Stimulated activated CD4-positive, alpha-beta T cell treated with anti-CD3 and anti-CD28 coated beads, Interleukin-2, amount 100 ng/mL, for 48 hours (primary cell): ENCODE measurements at places on chromosomes 1 and 21.
A peak's percentile ranks its signal among the peaks of the same experiment; 100 is the strongest.

DNA sequence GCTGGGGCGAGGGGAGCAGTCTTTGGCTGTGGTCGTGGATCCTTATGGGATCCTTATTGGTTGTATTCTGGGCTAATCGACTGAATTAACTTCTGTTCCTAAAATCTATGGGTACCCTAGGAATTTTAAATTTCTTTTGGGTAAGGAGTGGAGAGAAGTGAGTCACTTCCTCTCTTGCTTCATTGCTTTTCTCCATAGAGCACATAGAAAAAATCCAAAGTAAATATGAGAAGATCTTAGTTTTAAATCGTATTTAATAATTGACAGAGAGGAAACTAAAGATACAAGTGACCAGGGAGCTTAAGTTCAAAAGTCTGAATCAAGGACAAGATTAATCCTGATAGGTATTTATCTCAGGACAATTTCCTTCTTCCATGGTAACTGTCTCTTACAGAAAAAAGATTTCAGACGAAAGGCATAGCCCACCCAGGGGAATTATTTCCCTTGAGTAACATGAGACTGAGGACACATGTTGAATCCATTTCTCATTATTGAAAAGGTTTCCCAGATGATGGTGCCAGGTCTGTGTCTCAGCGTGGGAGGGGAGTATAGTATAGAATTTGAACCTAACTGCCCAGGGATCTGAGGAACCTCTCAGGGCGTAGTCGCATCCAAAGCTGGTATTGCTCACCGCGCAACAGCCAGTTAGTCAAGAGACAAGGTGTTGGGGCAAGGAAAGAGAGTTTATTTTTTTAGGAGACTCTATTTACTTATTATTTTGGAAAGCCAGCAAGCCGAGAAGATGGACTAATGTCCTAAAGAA is 28.7 kb upstream of the FASLG start:
- no peak for DNase-seq

GRCh38 chr1:231478811-231479210 is 49.7 kb upstream of the TSNAX start:
- no peak for DNase-seq

- DNase-seq, result peak; percentile 26
Observed at GRCh38 chr1:243325305-243325890, 69.6 kb downstream of the SDCCAG8 start.

GRCh38 chr1:227244339-227245118 is 73.8 kb downstream of the CDC42BPA start:
- no peak for DNase-seq

- DNase-seq, result no peak
Observed at GRCh38 chr1:205678286-205679111, 1.8 kb downstream of the SLC45A3 start.

DNA sequence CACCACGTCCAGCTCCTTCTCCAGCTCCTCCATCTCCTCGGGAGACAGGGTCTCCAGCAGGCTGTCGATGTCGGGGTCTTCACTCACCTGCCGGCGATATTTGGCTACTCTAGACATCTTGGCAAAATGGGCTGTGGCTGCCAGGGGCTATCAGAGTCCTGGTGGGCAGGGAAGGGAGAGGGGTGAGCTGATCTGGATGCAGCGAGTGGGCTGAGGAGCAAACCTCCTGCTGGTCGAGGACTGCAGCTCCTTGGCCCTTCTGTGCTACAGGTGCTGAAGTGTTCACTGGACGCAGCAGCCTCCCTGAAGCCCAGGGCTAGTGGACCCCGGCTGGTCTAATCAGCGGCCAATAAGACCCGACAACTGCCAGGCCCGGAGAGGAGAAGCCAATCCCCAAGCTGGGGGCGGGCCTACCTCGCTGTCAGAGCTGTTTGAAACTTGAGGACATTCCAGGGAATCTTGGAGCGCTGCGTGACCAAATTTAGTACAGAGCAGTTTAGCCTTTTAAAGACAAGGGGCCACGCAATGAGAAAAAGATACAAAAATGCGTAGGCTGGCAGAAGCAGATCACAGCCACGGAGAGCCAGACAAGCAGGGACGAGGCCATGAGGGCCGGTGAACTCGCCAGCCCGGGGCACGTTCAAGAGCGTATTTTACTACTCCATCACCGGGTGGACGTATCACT is at the start of gene LMOD1:
Gene LMOD1 (minus strand): TSS at position 325 of the 685 bp plus-strand sequence. CDS start 208 bp downstream, at position 117.
- DNase-seq, result no peak

GRCh38 chr1:186615332-186615731 is 64.9 kb downstream of the PTGS2 start:
- DNase-seq, result no peak

DNA sequence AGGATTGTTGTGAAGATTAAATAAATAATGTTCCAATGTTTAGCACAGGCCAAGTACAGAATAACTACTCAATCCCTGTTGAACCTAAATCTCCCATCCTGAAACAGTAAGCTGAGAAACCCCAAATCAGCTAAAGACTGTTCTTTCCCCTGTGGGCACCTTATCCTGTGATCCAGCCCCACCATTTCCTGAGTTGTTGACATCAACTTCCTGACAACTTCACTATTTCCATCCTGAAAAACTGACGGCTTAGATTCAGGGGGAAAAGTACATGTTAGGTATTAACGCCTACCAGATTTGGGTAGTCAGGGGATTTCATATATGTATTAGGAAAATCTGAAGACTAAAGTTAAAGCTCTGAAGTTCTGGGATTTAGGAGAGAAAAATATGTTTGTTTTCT is 51.7 kb upstream of the PALMD start:
- no peak for DNase-seq

GRCh38 chr1:229199261-229200243 is 71.4 kb upstream of the RAB4A start:
- DNase-seq, result no peak

GRCh38 chr21:15359251-15359650 is 294.5 kb upstream of the NRIP1 start:
- no peak for DNase-seq

DNA sequence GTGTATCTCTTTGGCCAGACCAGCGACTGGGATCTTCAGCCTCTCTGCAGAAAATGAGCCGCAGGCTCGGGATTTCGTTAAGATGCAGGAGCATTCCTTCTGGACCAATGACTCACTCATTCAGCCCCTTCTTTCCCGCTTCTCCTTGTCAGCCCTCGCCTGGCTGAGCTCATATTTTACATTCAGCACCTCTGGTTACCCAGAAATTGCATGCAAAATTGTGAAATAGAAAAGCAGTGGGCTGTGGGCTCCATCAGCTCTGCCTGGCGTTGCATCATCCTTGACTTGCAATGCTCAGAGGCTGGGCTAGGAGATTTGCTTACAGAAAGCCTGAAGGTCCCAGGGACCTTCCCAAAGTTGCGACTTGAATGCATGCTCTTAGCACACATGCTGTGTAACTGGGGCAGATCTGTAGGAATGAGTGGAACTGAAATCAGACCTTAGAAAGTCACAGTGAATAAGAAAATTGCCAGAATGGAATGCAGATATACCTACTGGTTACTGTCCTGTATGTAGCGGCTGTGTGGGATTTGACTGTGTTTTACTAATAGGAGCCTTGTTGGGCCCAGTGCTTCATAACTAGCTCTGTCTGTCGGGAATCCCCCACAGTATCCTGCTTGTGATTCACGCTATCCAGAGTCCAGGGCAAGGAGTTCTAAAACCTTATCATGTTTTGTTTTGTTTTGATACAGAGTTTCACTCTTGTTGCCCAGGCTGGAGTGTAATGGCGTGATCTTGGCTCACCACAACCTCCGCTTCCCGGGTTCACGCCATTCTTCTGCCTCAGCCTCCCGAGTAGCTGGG is 444.8 kb downstream of the KIF26B start:
- no peak for DNase-seq

DNA sequence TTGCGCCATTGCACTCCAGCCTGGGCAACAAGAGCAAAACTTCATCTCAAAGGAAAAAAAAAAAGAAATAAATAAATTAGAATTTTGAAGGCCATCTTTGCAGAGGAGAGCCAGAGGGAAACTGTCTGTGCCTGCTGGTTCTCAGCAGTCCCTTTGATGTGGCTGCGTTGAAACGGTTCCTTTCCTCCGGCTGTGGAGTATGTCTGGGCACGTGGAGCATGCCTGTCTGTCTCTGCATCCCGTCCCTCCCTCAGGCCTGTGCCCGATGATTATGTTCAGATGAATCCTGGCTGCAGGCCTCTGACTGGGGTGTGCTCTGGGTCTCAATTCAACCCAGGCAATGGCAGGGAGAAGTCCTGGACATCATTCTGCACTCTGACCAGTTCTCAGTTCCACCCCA is 33.4 kb downstream of the KIAA1614 start:
- DNase-seq, result no peak

GRCh38 chr1:234611847-234612351 is 1.9 kb upstream of the IRF2BP2 start:
- no peak for DNase-seq

GRCh38 chr1:177209357-177209756 is 38.6 kb downstream of the BRINP2 start:
- DNase-seq, result no peak

DNA sequence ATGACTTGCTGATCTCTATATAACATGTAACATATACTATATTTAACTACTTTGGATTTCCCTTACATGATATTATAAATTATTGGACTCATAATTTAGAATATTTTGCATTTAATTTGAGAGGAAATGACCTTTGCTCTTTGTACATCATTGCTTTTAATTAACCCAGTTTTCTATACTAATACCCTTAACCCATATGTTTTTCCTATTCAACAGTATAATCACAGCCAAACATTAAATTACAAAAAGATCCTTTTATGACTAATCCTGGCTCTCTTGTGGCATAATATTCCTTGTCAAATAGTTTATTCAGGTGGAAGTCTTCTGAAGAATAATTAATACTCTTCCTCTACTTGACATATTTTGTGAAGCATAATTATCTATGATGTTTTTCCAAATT is 56.0 kb upstream of the GPR52 start:
- DNase-seq, result no peak

DNA sequence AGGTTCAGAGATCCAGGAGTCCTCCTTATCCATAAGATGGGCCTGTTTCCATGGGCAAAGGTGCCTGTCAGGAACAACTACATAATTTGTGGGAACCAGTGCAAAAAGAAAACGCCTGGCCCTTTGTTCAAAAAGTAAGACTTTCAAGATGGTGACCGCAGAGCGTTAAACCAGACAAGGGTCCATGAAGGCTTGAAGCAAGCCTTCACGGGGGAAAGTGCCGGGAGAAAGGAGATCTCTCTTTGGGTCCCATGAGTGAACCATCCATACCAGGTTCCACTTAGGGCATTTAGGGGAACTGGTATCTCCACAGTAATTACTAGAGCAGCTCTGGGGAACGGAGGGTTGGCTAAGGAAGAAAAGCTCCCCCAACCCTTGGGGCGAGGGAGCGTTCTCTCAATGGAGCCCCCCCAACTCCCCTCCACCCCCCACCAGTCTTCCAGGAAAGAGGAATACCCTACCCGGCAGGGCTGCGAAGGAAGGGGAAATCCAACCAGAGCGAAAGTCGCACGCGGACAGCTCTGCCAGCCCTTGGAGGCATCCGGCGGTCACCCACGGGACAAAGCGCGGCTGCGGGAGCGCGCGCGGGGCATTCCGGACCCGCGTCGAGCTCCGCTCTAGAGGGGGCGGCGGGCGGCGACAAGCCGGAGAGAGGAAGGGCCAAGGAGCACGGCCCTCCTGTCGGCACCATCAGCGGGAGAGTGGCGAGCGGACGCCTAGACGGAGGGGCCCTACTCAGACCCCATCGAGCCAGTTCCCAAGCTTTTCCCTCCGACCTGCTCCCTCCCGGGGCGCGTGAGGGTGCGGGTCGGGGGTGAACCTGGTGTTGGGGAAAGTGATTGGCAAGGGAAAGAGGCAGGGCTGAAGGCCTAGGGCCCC is 687 bp upstream of the RASSF5 start:
- DNase-seq, result peak; percentile 3

GRCh38 chr1:173347282-173347818 is 129.8 kb upstream of the PRDX6 start:
- DNase-seq, result no peak

DNA sequence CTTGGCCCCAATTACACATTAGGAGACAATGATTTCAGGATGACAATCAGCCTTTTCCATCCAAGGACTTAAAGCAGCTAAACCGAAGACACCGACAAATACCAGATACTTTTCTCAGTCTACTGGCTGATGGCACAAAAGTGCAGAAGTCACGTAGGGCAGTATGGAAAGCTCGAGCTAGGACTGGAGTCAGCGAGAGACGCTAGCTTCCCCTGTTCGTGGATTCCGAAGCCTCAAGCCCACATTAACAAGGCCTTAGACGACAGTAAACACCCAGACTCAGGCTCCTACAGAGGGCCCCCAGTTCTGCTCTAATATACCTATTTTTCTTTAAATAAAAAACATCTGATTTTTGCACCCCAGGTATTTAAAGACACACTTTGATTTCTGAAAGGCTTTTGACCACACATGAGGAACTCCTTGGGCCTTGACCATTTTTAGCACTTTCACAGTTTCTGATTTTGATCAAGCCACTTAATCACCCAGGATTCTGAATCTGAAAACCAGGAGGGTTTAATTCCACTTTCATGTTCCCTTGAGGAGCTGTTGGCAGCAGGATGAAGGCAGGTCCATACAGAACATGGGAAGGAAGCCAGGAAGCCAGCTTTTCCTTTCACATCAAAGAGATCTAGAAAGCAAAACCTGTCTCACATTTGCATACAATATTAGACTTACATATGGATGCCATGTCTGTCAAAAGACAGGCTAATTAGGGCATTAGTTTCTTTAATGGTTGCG is 204.1 kb downstream of the GABPA start:
- DNase-seq, result no peak

DNA sequence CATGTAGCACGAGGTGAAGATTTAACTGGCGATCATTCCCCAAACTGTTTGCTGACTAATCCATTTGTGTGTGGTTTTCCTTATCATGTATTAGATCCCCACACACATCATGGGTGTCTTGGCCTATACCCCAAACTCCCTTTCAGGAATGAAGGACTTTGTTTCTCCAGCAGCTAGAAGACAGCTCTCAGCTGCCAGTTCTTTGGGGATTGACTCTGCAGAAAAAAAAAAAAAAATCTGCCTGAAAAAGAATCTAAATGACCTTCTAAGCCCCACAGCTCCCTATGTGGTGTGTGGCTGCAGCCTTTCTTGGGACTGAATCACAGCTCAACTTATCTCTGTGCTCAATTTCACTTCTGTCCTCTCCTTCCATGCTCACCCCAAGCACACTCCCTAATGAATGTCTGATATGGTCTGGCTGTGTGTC is 256.3 kb upstream of the DUSP10 start:
- no peak for DNase-seq

- no peak for DNase-seq
Observed at GRCh38 chr1:31679091-31679490, 24.7 kb downstream of the COL16A1 start.

DNA sequence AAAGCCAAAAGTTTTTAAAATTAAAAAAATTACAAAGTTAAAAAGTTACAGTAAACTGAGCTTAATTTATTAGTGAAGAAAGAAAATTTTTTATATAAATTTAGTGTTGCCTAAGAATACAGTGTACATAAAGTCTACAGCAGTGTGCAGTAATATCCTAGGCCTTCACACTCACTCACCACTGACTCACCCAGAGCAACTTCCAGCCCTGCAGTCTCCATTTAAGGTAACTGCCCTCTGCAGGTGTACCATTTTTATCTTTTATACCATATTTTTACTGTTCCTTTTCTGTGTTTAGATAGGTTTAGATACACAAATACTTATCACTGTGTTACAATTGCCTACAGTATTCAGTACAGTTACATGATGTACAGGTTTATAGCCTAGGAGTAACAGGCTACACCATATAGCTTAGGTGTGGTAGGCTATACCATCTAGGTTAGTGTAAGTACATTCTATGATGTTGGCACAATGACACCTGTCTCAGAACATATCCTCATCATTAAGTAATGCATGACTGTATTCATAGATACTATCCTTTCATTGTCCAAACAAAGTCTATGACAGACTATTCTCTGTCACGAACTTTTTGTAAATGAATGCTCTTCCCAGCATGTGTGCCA is 78.6 kb upstream of the PBX1 start:
- DNase-seq, result no peak

GRCh38 chr1:1432951-1433803 is 2.3 kb upstream of the VWA1 start:
- no peak for DNase-seq
